ENCODE measurements at places on chromosomes 12 and 14.

DNA sequence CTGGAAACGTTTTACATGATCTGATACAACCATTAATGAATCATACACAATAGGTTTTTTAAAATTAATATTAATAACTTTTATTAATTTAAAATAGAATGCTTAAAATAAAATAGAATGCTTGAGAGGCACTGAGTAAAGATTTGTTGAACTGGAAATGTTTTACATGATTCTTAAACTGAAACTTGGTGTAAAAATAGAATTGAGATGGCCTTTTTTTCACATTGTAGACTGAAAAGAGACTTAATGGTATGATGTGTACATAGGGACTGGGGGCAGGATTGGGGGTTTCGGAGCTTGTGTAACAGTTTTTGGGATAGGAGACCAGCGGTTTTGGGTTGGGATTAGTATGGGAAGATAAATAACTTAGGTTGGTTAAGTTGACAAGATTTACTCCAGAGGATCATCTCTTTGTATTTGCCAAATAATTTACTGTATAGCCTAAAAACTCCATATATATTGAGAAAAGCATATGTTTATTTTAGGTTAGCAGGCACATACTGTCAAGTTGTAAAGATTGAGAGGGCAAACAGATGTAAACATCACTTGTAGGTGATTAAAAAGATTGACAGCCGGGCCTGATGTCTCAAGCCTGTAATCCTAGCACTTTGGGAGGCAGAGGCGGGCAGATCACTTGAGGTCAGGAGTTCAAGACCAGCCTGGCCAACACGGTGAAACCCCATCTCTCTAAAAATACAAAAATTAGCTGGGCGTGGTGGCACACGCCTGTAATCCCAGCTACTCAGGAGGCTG is 2.0 kb upstream of the ZNF410 start:
- no peak for DNase-seq

DNA sequence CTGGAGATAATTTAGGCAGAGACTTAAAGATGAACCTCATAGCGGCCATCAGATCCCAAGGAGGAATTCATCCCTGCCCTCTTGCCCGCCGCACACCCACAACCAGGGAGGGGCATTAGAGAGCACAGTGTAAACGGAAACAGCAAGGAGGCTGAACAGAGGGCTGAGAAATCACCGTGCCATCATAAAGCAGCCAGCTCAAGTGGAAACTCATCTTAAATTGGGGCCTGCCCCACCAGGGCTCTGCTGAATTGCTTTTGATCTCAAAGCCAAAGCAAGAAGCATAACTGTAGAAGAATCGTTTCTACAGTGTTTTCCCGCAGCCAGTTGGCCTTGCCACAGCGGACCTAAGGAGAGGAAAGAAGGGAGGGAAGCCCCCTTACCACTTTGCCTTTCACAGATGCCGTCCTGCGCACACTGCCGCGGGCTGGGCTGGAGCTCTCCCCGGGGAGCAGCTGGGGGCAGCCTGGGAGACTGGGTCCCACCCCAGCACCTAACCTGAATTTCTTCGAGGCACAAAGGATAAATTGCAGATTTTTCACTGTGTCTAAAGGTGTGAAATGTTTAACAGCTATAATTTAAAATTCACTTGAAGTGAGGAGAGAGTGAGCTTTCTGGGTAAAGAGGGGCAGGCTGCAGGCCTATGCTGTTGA is 51.8 kb upstream of the MMP17 start:
- no peak for DNase-seq

DNA sequence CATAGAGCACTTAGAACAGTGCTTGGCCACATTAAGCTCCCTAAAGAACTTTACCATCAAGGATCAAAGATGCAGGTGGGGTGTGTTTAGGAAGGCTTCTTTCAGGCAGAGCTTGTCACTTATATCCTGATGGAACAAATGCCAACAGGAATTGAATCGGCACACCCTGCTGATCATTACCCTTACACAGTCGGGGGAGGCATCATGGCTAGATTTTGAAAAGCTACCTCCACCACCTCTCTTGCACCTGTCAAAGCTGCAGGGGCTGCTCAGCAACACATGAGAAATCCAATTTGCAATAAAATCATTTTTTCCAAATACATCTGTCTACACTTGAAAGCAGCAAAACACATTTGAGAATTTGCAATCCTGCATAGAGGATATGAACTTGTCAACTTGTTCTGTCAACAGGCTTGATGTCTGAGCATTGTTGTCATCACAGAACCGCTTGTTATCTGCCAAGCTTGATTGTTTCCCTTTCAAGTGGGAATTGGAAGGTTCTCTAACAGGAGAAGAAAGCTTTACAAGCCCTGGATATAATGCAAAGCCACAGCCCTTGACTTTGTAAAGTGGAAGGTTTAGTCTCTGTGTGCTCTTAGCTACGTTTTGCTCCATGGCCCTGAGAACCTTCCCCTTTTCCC is 24.6 kb upstream of the TRIM9 start:
- no peak for DNase-seq

DNA sequence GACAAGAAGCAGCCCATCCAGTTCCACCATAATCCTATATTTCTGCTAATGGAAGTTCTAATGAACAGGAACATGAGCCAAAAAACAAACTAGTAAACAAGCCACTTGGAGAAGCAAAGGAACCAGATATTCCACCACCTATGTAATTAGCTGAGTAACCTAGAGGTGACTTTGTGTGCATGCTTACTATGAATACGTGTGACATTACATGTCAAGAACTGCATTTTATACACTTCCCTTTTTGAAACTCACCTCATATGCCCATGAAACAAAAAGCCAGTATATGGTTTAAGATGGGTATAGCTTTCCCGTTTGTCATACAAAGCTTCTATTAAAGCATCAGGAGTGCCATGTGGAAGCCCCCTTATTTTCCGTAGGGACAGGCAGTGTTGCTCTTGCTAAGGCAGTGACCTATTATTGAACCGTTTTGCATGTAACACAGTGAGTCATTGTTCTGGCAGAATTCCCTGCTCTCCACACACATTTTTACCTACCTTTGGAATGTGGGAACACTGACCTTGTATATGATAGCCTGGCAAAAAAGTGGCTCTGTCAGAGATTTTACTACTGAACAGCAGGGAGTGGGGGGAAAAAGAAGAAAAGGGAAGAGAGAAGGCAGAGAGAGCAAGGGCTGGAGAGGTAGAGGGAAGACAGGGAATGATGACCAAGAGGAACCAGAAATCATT is 34.8 kb upstream of the FRMD6 start:
- peak; percentile 74 for DNase-seq

DNA sequence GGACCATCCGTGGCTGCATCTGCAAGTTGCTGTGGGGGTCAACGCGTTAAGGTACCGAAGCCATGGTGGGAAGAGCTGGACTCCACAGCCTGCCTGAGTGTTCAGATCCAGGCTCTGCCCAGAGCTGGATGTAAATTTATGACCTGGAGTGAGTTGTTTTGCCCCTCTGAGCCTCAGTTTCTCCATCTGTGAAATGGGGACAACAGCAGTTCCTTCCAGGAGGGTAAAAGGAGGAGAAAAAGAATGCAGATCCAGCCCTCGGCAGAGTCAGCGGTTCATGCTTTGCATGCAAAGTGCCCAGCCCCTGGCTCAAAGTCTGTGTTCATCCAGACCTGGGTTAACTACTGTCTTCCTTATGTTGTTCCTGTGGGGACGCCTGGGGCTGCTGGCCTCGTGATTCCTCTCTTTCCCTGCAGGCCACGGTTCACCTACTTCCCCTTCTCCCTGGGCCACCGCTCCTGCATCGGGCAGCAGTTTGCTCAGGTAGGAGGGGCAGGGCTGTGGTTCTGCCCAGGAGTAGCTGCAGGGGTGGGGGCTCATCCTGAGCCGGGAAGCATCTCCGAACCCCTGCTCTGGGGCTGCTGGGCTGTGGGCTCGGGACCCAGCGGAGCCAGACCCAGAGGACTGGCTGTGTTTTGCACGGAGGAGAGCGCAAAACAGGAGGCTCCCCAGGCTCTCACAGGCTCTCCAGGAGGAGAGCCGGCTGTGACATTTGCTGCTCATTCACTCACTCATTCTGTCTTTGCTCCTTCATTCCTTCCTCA is 41.9 kb downstream of the CYP46A1 start:
- DNase-seq, result peak; percentile 32

- DNase-seq, result no peak
Observed at GRCh38 chr14:69483765-69484443, 624 bp upstream of the PLEKHD1 start.

- DNase-seq, result no peak
Observed at GRCh38 chr12:72872238-72872887, 600.2 kb downstream of the TRHDE start.

Measured in Caki2 (cell line).